Renal pelvis (tissue), 12 donors: ENCODE measurements at places on chromosomes 7 and 10.

- DNase-seq: no peak
Measured at GRCh38 chr10:70274643-70275042, 9.2 kb downstream of the NPFFR1 start.

GRCh38 chr10:70966646-70967553 lies 78.5 kb upstream of the PCBD1 start:
- DNase-seq: no peak

GRCh38 chr7:79142706-79143105 lies 310.8 kb downstream of the MAGI2 start:
- no peak for DNase-seq

DNA sequence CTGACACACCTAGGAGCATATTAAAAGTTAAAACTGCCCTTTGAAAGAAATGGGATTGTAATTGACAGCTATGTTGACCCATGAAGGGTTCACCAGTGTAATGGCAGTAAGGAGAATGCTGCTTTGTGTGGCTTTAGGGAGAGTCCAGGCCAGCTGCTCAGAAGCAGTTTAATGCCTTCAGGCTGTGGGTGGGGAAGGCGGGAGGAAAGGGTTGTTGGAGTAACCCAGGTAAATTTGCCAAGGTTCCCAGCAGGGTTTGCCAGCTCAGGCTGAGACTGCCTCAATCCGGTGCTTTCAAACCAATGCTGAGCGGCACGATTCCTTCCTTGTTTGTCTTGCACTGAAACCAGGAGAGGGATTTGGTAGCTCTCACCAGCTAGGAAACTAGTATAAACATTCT lies 637.2 kb downstream of the INHBA start:
- DNase-seq: no peak

DNA sequence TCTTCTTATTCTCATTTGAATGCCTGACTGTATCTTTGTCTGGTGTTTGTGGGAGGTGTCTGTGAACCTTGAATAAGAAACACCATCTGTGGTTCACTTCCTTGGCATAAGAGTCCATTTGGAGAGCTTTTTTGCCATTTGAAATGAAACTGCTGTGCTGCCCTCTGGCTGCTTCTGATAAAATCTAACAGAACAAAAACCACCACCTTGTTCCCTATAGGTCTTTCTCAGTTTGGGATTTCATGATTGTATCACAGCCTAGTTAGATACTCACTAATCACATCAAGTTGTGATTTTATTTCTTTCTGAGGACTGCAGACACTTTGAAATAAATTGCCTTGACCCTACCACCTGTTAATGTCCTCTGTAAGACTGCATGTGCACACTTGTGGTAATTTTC lies 102.7 kb upstream of the FAM13C start:
- DNase-seq: no peak

DNA sequence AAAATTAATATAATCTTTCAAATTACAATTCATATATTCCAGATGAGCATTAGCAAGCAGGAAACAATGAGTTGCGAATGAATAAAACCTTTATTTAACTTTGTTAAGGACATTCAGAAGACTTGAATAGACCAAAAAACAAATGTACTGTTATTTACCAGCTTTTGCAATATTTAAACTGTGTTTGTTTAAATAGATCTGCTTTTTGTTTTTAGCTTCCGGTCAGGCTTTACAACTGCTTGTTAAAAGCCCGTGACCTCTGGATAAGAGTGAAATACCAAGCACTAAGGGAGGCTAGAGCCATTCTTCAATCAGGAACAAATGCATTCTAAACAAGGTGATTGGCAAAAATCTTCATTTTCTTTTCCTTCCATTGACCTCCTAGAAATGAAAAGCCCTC lies 184.9 kb upstream of the GNAI1 start:
- no peak for DNase-seq
